WTC11 (cell line): ENCODE measurements at places on chromosomes 12 and 14. TPM values are rescaled to one million over a fixed set of nuclear protein-coding genes. Genes with fewer than 3 reads are reported as not detected.

DNA sequence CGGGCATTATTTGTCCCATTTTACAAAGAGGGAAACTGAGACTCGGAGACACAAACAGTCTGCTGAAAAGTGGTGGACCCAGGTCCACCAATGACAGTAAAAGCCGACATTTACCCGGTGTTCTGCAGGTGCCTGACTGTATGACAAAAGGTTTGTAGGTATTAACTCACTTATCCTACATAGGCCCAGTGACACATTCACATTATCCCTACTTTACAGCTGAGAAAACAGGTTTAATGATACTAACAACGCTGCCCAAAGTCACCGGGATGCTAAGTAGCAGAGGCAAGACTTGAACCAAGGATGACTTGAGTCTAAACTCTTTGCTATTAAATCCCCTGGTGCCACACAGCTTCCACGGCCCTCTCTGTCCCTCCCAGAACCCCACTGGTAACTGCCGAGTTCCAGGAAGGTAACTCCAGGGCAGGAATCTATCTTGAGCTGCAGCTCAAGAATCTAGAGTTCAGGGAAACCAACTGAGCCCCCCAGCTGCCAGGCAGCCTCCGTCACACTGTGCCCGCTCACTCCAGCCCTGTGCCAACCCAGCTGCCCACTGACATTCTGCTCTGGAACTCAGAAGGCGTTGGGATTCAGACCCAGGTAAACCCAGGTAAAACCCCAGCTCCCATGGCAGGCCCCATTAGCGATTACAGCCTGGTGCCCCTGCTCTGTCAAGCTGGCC is 33.7 kb downstream of the SYNE3 start:
- no peak overlapping the region for H3K4me3 ChIP-seq
- H3K27ac ChIP-seq = no peak overlapping the region
- H3K4me1 ChIP-seq = peaks cover 27% of the 10 kb centered on the region

DNA sequence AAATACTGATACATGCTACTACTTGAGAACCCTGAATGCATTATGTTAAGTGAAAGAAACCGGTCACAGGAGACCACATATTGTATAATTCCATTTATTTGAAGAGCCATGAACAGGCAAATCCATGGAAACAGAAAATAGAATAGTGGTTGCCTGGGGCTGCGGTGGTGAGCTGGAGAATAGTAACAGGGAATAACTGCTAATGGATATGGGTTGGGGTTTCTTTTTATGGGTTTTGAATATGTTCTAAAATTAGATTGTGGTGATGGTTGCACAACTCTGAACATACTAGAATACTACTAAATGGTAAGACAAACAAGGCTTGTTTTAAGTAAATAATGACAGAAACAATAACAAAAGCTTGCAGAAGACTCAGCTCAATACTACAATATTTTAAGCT is 293.0 kb downstream of the BTG1 start:
- no peaks in the 10 kb centered on the region for H3K27me3 ChIP-seq
- no peak overlapping the region for H3K4me3 ChIP-seq
- H3K4me1 ChIP-seq = 0 out of 2 replicates have a peak, but pooled peaks cover 3% of the 10 kb centered on the region
- H3K27ac ChIP-seq = no peak overlapping the region
- H3K36me3 ChIP-seq = no peaks in the 10 kb centered on the region

DNA sequence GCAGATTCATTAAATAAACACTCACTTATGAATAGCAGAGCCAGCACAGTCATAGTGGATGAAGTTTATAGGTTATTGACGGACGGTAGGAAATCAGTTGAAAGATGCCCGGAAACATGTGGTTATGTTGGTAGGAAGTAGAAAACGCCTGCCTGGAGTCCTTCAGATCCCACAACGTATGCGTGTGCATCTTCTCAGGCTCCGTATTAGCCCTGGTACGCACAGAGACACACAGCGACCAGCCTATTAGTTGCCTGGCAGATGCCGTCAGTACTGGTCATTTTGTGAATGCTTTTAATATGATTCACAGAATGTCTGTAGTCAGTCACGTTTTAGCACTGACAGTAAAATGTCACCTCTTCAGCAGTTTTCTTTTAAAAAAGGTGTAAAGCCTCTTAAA is 196.4 kb downstream of the RGS6 start:
- no peak overlapping the region for H3K4me3 ChIP-seq
- DNase-seq = no peak
- H3K27ac ChIP-seq = no peak overlapping the region
- H3K36me3 ChIP-seq = no peaks in the 10 kb centered on the region

DNA sequence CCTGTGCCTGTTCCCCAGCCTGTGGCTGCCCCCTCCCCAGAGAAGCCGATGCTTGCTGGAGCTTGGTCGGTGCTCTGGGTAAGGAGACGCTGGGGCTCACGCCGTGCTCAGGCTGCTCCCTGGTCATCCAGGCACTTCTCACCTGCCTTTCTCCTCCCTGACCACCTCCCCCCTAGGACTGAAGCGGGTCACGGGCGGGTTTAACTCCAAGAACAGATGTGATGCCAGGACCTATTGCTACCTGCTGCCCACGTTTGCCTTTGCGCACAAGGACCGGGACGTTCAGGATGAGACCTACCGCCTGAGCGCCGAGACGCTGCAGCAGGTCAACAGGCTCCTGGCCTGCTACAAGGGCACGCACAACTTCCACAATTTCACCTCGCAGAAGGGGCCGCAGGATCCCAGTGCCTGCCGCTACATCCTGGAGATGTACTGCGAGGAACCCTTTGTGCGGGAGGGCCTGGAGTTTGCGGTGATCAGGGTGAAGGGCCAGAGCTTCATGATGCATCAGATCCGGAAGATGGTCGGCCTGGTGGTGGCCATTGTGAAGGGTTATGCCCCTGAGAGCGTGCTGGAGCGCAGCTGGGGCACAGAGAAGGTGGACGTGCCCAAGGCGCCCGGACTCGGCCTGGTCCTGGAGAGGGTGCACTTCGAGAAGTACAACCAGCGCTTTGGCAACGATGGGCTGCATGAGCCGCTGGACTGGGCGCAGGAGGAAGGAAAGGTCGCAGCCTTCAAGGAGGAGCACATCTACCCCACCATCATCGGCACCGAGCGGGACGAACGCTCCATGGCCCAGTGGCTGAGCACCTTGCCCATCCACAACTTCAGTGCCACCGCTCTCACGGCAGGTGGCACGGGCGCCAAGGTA is 8.4 kb upstream of the EP400 start:
- no peak overlapping the region for H3K4me3 ChIP-seq
- no peak for DNase-seq
- H3K27ac ChIP-seq = peak overlapping the region; percentile 41; the same call in 1 of the 2 replicates
- no peaks in the 10 kb centered on the region for H3K4me1 ChIP-seq
- no peaks in the 10 kb centered on the region for H3K27me3 ChIP-seq
- peaks cover 75% of the 10 kb centered on the region for H3K36me3 ChIP-seq

DNA sequence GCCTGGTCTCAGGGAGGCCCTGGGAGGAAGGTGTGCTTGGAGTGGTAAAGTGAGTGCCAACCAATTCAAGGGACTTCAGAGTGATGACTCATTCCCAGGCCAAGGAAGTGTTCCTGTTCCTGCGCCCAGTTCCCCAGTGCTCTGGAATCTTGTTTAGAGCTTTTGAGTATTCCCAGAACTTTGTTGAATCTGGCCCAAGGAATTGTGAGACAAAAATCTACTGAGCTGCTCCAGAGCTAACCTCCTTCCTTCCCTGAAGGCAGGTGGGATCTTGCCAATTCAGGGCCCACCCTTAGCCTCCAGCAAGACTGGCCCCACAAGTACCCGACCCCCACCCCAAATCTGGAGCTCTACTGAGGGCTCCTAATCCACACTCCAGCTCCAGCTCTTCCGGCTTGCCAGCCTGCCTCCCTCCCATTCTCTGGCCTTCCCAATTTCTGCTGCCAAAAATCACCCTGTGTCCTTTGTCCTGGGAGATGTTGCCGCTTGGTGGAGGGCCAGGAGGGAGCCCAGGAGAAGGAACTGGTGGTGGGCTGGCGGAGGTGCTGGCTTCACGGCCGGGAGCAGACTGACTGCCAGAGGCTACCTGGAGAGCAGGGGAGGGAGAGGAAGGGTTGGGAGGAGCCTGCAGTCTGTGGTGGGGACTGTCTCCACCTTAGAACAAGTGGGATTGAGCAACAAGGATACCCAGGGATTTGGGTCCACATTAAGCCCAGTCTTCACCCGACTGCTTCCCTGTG is 2.0 kb upstream of the ATN1 start:
- peaks cover 54% of the 10 kb centered on the region for H3K4me1 ChIP-seq
- H3K27ac ChIP-seq = peak overlapping the region; percentile 98
- H3K36me3 ChIP-seq = peaks cover 19% of the 10 kb centered on the region
- H3K27me3 ChIP-seq = no peaks in the 10 kb centered on the region

DNA sequence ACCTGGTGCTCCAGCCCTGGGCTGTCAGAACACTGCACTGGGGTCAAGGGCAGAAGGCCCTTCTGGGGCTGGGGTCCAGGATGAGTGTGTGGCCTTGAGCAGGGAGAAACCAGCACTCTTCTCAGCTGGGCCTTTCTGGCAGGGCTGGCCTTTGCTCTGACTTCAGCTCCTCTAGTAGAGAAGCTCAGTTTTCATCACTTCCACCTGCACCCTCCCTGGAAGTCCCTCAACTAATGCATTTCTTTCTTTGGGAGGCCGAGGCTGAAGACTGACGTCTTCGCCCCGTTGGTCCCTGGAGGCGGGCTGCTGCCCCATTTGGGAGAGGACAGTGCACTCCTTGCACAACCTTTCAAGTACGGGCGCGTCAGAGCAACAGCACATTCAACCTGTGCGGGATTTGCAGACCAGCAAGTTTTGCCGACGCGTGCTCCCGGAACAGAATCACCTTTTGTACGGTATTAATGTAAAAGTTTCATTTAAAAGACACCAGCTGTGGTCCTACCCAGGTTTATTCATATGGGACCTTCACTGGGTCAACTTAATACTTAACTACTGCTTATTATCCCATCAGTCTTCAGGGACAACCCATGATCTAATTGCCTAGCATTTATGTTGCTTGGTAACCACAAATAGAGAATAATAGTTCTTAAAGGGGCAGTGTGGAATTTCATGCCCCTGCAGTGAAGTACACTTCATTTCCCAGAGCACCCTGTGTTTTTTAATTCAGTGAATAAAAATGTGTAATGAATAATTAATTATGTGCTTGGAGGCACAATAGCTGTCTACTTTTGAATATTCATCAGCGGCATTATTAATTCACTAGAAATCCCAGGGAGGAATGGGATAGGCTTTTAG is 134.8 kb upstream of the VRK1 start:
- no peak overlapping the region for H3K27ac ChIP-seq
- H3K4me1 ChIP-seq = peaks cover 39% of the 10 kb centered on the region
- H3K27me3 ChIP-seq = no peaks in the 10 kb centered on the region
- no peak overlapping the region for H3K4me3 ChIP-seq
- no peak for DNase-seq

GRCh38 chr12:132268674-132269073 is 60.7 kb downstream of the GALNT9 start:
- H3K4me3 ChIP-seq = no peak overlapping the region
- no peak for DNase-seq
- no peaks in the 10 kb centered on the region for H3K36me3 ChIP-seq
- peaks cover 38% of the 10 kb centered on the region for H3K27me3 ChIP-seq
- H3K27ac ChIP-seq = no peak overlapping the region

The SMOC1 gene
- 0.76 to 1.1 TPM (median 1.0 TPM) in 3 replicates for total RNA-seq

The CFAP73 gene
- total RNA-seq = 0.30 to 0.94 TPM (median 0.37 TPM) in 3 replicates

The ASB2 gene
- total RNA-seq = 0.37 to 0.73 TPM (median 0.71 TPM) in 3 replicates
